GOT3 (cell line): ENCODE measurements at places on chromosomes 16 and 17.

DNA sequence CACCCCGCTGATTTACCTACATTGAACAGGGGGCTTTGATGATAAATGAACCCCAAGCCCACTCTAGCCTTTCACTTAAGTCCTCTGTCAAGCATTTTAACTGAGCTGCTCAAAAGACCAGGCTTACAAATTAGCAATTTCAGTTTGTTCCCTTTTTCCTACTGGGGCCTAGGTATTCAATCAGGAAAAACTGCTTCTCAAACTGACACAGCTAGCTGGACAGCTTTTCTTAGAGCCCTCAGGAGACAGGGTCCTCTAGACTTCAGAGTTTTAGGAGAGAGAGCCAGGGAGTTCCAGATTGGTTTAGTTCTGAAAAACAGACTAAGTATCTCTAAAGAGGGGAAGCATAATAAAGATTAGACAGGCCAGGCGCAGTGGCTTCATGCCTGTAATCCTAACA lies 6.2 kb upstream of the HEXIM2 start:
- DNase-seq: no peak

DNA sequence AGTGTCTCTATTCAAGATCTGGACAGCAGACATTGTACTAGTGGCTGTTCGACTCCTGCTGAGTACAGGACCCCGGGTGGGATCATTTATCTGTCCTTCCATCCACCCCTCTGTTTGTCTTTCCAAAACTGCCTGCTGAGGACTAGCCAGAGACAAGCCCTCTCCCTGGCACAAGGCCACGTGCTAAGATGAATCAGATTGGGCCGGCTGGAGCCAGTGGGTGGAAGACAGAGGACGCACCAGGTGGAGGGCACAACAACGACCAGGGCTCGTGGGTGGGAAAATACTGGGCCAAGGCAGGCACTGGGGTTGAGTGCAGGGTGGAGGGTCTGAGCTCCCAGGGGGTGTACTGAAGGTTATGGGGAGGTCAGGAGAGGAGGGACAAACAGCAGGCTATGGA lies 1.4 kb upstream of the CA7 start:
- DNase-seq: no peak

GRCh38 chr17:44287651-44288050 lies 19.7 kb upstream of the SLC4A1 start:
- DNase-seq: no peak

DNA sequence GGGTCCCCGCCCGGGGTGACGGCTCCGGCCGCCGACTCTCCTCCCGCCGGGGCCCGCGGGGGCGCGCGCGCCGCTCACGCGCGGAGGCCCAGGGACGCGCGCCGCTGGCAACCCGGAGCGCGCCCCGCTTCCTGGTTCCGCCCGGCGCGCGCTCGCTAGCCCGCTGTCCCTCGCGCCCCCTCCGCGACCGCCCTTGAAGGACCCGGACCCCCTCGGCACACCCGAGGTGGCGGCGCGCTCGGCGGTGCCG lies at the start of gene STAT5B:
TSS of gene STAT5B (minus strand) at position 33 of the 250 bp plus-strand sequence. CDS start 44,264 bp downstream, outside the sequence.
- no peak for DNase-seq

GRCh38 chr17:78539781-78540180 lies 37.4 kb downstream of the DNAH17 start:
- DNase-seq: no peak

- DNase-seq: no peak
Observed at GRCh38 chr17:78535273-78536197, 41.7 kb downstream of the DNAH17 start.

GRCh38 chr17:31508288-31509094 lies 117.0 kb downstream of the RAB11FIP4 start:
- no peak for DNase-seq

DNA sequence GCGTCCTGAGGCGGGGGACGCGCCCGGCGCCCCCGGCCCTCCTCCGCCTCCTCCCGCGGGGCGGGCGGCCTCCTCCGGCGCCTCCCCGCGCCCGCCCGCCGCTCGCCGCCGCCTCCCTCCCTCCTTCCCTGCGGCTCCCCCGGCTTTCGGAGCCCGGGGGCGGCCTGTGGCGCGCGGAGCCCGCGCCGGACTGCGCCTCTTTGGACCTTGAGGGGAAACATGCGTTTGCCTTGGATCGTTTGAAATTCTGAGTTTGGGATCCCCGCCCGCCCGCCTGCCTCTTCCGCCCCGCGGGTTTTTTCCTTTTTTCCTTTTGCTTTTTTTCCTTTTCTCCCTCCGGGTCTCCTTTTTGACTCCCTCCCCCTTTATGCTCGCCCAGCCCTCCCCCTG lies 390 bp downstream of the ZNRF1 start:
- no peak for DNase-seq

GRCh38 chr17:29138971-29139691 lies 41.1 kb downstream of the MYO18A start:
- DNase-seq: no peak

DNA sequence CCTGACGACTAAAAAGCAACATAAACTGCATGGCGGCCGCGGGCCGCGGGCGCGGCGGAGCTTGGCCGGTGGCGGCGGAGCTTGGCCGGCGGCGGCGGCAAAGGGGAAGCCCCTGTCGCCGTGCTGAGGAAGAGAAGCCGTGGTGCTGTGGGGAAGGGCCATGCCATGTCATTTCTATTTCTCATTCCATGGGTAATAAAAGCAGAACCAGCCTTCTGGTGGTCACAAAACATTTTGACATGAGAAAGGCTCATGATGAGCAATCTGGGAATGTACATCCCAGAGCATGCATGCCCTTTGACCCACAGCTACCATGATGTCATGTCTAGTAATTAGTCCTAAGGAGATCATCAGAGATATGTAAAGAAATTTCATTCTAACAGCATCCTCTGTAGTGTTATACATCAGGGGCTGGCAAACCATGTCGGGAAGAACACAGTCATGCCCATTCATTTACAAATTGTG lies 23.9 kb upstream of the HEATR6 start:
- DNase-seq: no peak

GRCh38 chr17:28478712-28479615 lies 5.5 kb downstream of the SLC13A2 start:
- no peak for DNase-seq

- DNase-seq: no peak
Observed at GRCh38 chr16:1707193-1707790, 1.3 kb downstream of the MAPK8IP3 start.

- DNase-seq: no peak
Observed at GRCh38 chr16:56974549-56975300, 13.0 kb downstream of the CETP start.

GRCh38 chr16:79366635-79367034 lies 233.9 kb downstream of the MAF start:
- DNase-seq: no peak

DNA sequence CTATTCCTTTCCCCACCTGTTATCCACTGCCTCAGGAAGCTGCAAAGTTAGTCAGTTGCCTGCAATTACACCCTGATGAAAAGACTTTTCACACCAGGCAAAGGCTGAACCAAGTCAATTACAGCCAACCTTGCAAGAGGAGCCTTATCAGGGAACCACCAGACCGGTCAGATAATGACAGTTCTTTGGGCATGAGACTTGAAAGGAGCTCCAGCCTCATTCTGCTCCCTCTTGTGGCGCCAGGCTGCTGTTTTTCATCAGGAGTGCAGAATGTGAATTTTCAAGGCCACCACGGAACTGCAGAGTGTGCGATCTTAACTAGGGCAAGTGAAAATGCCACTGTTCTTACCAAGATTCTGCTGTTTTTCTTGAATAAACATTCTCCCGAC lies 22.5 kb downstream of the DNAI2 start:
- no peak for DNase-seq

GRCh38 chr16:1630450-1631213 lies 18.5 kb downstream of the CRAMP1 start:
- no peak for DNase-seq
